ENCODE measurements at places on chromosomes 5 and 9.

- DNase-seq = no peak
Measured at GRCh38 chr5:109660301-109660700, 29.4 kb upstream of the MAN2A1 start.

- DNase-seq = no peak
Measured at GRCh38 chr9:116377179-116377798, 223.7 kb downstream of the PAPPA start.

DNA sequence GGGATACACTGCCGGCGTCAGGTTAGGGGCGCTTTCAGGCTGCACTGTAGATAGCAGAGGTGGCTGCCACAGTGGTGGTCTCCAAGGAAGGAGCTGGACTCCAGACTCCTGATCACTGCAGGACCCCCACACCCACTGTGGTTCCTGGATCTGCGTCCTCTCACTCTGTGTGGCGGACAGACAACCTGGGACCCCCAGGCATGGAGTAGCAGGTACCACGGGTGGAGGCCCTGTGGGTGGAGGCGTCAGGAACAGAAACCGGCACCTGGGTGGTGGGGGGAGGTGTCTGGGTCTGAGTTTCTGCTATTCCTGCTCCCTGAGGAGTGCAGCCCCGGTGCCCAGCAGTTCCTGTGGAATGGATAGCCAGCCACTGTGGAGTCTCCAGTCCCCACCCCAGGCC lies 75.1 kb upstream of the PCAT7 start:
- DNase-seq = peak; percentile 6

GRCh38 chr9:136312436-136312835 lies 8.5 kb upstream of the CCDC187 start:
- peak; percentile 92 for DNase-seq

DNA sequence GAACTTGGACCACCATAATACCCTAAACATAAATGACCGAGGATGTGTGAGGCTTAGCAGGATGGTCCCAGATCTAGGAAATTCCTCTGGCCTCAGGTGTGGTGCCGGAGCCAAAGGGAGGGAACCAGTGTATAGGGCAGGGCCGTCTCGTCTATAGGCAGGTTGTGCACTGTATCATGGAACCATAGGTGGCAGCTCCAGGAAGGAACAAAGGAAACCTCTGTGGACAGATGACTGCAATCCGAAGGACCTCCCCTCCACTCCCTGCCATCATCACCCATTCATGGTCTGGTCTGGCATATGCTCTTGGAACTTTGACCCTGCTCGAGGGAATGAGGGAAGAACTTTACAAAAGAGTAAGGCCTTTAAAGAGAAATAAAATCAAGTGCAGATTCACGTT lies 2.9 kb upstream of the MACIR start:
- no peak for DNase-seq

DNA sequence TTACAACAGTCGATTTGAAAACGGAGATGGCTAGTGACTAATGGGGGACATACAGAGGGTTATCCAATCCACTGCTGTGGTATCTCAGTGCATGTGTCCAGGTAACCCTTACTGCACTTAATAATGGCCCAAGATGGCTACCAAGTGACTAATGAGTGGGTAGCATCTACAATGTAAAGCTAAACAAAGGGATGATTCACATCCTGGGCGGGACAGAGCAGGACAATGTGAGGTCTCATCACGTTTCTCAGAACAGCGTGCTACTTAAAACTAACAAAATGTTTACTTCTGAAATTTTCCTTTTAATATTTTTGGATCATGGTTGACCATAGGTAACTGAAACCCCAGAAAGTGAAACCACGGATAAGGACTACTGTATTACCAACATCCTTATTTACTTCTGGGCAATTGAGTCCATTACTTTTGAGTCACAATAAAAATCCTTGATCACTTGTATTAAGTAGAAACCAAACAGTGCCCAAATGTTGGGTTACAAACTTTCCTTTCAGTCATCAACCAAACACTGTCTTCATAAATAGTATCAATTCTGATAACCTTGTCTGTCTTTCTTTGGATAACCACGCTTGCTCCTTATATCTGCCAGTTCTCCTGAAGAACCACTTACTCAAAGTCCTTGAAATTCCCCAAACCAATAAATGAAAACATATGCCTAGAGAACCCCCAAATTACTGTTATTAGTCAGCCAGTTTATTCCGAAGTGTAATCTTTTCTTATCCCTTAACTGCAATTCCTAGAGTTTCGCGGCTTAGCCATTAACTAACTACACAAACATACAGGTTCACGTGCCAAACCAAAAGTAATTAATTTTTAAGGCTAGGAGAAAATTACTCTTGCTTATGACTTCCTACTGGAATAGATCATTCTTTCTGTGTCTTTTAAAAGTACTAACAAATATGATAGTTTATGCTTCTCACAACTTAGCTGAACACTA lies 59.7 kb downstream of the ELL2 start:
- no peak for DNase-seq

DNA sequence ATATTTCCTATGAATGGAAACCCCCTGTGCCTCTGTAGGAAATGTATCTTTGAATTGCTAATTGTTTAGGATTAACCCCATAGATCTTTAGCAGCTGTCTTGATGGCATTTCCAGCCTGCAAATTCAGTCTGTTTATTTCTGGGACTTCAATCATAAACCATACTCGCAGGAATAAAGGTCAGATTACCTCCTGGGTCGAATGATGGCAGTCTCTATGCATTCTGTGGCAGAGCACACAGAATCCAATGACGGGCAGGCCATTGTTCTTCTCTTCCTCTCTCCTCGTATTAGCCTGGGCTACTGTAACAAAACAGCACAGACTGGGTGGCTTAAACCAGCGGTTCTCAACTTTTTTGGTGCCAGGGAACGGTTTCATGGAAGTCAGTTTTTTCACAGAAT lies 199.9 kb downstream of the PCSK5 start:
- no peak for DNase-seq

DNA sequence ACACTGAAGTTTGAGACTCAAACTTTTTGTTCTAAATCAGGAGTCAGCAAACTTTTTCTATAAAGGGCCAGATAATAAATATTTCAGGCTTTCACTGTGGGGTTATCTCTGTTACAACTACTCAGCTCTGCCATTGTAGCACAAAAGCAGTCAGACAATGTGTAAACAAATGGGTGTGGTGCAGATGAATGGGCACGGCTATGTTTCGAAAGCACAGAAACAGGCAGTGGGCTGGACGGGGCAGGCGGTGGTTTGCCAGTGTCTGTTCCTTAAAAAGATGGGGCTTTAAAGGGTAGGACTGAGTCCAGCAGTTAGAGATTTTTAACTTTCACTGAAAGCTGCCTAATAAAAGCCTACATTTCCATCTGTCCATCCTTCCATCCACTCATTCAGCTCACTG lies 48.9 kb downstream of the PFDN1 start:
- DNase-seq = no peak

DNA sequence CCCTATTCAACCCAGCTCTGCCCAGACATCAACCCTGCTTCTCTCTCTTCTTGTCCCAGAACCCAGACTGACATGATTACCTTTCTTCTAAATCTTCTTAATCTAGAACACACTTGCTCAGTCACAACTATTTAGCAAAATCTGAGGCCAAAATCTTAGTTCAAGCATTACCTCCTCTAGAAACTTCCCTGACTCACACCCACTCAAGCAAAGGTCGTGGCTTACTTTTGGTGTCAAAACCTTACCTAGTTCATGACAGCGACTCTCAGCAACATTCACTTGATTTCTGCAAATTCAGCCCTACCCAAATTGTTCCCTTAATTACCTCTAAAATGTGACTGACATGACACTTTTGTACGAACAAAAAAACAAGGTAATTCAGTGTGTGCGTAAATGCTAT lies 130.2 kb downstream of the TLE1 start:
- DNase-seq = no peak

DNA sequence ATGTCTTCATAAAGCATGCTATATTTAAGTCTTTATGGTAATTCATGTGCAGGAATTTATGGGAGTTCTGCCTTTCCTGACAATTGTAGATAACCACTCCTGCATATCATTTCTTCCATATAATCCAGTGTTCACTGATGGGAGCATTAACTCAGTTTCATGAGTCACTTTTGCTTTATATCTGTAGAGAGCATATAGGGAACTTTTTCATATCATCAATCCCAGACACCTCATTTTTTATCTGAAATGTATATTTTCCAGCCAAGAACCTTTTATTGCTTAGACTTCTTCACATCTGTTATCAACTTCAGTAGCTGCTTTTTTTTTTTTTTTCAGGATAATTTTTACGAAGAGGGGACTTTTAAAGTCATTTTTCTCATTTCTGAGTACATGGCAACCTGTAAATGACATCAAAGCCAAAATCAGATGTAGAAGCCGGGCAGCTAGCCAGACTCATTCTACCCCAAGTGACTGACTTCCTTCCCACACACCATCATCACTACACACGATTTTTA lies 41.1 kb downstream of the NFX1 start:
- peak; percentile 45 for DNase-seq

DNA sequence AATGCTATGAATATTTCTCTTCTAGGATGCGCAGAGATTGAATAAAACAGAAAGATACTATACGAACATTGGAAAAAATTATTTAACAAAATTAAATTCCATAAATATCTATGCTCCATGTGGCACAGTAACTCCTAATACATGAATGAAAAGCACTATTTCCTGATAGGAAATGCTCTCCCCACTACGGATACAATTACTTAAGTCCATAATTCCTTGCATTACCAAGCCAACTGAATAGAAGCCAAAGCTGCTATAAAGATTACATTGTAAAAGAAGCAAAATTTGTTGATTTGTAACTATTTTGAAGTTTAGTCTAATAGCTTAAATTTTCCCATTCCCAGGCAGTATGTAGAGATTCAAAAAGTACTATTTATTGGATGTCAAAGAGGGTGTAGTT lies 61.8 kb upstream of the SNX2 start:
- no peak for DNase-seq

GRCh38 chr5:1030801-1031271 lies 22.2 kb downstream of the NKD2 start:
- DNase-seq = peak; percentile 28

All from SK-N-SH (cell line).